HS-27A (cell line): ENCODE measurements at places on chromosomes 4 and X.

DNA sequence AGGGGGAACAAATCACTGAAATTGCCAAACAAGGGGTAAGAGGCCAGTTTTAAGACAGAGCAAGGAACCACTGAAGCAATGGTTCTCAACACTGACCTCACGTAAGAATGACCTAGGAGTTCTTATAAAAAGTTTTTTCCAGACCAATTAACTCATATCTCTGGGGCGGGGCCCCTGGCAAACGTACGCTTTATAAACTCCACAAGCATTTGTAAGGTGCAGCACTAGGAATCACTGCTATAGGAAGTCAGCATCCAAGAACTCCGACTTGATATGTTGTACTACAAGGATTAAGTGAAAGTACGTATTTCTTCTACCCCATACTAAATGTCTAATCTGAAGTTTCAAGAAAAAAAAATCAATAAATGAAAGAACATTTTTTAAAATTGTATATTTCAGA, 269.9 kb downstream of the RCHY1 start:
- DNase-seq = no peak

- no peak for DNase-seq
Observed at GRCh38 chr4:54717694-54718093, 59.9 kb downstream of the KIT start.

- DNase-seq = no peak
Observed at GRCh38 chrX:2360731-2361130, 140.0 kb downstream of the DHRSX start.

GRCh38 chr4:182642831-182643230, 274.4 kb downstream of the DCTD start:
- no peak for DNase-seq

DNA sequence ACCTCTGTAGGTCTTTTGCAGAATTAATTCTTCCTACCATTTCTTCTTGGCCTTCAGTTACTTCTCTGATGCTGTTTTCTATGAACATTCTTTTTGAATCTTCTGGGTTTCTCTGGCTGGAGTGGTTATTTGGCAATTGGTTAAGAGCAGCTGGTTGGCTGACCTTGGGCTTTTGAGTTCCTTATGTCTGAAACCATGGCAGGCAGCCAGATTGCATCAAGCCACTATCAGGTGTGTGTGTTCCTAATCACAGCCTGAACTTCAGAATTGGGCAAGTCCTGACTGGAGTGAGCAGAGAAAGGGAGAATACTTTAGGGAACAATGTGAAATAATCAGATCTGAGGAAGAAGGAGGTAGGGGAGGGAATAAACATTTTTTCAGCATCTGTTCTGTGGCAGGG, 90.2 kb downstream of the ARHGAP10 start:
- DNase-seq = no peak

GRCh38 chrX:102604327-102604726, 5.0 kb downstream of the ARMCX5 start:
- no peak for DNase-seq

- DNase-seq = no peak
Observed at GRCh38 chr4:17817027-17817426, 6.2 kb downstream of the NCAPG start.

DNA sequence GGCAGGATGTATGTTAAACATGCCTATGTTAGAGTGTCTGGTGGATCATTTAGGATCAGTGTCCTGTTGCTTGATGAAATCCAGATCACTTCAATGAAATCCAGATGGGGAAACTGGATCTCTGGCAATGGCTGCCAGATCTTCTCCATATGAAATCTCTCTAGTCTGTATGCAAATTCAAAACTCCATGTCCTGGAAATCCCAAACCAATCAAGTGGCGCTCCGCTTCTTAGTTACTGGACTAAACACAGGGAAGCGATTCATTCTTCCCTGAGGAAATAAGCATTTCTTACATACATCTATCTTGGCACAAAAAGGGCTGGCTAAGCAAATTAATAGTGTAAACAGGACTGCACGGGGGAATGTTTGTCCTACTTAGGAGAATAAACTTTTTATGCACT, 94.9 kb downstream of the HDAC8 start:
- DNase-seq = no peak

DNA sequence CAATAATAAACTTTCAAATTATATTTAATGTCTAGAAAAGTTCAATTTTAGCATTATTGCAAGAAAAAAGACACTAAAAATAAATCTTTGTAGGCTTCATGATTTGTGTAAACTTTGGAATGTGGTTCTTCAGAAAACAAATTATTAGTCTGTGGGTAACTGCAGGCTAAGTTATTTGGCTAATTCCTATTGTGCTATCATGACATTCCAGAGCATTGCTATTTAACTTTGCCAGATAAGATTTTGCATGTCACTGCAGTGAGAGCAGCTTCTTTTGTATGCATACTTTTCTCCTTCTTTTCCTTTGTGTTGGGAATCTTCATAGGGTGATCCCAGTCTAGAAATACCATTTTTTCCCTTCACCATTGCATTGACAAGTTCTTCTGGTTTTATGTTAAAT, 130.0 kb downstream of the AWAT2 start:
- DNase-seq = no peak

DNA sequence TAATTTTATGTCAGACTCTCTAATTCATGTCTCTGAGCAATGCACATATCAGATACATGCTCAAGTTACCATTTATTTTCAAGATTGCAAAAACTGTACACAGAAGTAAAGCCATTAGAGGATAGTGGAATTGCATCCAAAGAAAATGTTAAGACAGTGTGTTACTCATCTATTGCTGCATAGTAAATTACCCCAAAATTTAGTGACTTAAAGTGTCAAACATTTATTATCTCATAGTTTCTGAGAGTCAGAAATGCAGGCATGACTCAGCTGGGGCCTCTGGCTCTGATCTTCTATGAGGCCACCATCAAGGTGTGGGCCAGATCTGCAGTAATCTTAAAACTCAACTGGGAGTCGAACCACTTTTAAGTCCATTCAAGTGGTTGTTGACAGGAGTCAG, 275.2 kb downstream of the QDPR start:
- DNase-seq = peak; percentile 19

GRCh38 chr4:112170451-112170993, 25.3 kb downstream of the FAM241A start:
- peak; percentile 88 for DNase-seq

DNA sequence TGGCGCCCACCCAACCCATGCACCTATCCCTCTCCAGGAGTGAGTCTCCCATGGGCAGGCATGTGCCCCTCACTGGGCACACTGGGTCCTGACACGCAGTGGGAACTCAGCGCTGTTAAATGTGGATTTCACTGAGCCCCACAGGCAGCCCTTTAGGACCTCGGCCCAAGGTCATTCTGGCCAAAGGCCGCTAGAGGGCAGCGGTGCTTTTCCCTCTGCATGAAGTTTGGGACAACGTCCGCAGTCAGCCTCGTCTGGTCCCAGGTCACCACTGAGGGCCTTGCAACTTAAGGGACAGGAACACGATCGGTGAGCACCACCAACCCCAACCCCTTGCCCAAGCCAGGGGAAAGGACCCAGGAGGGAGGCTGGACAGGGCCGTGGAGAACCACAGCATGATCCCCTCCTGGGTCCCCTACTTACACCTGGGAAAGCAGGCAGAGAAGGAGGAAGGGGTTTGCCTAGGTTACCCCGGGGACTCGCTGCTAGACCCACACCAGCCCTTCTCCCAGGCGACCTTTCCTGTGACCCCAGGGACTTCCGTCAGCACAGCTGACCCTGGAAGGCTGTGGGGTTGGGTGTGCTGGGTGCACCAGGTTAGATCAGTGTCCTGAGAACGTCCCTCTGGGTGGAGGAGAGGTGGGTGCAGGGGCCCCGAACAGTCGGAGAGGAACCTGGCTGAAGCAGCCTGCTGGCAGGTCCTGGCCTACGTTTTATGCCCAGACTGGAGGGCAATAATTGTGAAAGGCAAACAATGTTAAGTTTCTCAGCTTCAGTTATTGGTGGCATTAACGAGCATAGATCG, 24.0 kb downstream of the CYTL1 start:
- peak; percentile 29 for DNase-seq

DNA sequence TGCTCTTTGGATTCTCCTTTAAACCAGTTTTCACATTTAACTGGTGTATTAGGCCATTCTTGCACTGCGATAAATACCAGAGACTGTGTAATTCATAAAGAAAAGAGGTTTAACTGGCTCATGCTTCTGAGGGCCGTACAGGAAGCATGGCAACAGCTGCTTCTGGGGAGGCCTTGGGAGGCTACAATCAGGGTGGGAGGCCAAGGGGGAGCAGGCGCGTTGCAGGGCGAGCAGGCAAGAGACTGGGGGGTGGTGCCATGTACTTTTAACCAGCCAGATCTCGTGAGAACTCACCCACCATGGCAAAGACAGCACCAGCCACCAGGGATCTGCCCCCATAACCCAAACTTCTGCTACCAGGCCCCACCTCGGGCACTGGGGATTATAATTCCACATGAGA, 38.1 kb downstream of the RNF212 start:
- no peak for DNase-seq

DNA sequence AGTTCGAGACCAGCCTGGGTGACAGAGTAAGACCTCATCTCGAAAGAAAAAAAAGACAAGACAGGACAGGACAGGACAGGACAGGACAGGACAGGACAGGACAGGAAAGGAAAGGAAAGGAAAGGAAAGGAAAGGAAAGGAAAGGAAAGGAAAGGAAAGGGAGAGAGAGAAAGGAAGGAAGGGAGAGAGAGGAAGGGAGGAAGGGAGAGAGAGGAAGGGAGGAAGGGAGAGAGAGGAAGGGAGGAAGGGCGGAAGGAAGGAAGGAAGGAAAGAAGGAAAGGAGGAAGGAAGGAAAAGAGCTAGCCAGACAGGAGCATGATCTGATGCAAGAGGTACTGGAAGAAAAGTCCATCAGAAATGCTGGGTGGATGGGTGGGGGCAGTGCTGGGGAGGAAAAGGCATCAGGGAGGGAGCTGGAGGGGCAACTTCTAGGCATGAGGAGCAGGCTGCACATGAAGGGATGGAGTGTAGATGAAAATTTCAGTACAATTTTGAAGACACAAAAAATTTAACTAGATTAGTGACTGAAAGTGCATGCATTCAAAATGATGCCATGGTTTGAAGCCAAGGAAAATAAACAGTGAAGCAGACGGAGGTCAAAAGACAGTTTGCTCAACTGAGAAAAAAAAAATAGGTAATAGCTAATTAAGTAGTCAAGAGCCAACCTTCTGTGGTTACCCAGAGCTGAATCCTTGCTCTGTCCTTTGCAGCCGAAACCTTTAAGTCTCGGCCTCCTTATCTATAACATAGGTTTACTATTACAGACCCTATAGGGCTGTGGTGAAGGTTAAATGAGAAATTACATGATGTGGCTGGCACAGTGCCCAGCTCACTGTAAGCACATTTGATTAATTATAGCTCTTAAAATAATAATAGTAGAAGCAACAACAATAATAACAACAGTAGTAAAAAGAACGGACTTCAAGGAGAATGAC, 59.9 kb downstream of the ZNF827 start:
- DNase-seq = no peak

DNA sequence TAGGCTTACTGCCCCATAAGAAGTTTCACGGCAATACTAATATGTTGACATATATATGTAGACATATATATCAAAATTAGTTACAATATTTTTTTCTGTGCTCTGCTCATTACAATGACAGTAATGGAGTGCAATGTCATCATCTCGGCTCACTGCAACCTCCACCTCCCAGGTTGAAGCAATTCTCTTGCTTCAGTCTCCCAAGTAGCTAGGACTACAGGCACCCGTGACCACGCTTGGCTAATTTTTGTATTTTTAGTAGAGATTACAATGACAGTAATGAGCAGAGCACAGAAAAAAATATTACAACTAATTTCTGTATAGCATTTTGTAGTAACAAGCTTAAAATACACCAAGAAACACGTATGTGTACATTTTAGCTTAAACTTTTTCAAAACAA, 7.6 kb downstream of the EIF4E start:
- DNase-seq = no peak
